ENCODE measurements at places on chromosomes 5 and 9.

DNA sequence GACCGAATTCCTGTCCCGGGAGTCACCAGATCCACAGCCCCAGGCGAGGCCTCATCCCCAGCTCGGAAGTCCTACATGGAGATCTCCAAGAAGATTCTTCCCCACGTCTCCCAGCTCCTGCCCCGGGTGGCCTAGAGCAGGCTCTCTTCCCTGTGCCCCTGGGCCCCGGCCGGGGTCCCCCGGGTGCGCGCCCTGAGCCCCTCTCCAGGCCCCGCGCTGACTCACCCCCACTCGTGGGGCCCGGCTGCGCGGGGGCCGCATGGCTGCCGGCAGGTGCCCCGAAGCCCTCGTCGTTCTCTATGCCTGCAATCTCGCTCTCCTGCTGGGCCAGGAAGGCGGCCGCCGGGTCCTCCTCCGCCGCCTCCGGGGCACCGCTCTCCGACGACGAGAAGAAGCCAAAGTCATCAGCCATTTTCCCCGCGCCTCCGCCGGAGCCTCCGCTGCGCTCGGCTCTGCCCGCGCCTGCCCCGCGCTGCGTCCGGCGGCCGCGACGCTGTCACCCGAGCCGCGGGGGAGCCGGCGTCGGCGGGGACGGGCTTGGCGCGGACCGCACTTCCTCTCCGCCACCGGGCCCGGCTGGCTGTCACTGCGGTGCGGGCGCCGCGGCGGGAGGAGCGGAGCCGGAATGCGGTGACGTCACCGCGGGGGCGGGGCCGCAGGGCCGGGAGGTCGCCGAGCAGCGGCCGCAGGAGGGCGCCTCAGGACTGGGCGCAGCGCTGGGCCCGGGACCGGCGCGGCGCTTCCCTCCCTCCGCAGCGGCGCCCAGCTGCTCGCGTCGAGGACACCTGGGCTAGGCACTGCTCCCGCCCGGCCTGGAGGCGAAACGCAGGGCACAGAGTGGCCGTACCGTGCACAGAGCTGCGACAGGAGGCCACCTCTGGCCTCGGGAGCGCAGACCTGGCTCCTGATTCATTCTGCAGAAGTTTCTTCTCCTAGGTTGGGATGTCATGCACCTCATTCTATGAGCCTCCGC, at the start of gene CLTB:
Gene CLTB (minus strand): TSS at position 588 of the 973 bp plus-strand sequence. CDS start 176 bp downstream, at position 412.
- peak; percentile 77 for DNase-seq

DNA sequence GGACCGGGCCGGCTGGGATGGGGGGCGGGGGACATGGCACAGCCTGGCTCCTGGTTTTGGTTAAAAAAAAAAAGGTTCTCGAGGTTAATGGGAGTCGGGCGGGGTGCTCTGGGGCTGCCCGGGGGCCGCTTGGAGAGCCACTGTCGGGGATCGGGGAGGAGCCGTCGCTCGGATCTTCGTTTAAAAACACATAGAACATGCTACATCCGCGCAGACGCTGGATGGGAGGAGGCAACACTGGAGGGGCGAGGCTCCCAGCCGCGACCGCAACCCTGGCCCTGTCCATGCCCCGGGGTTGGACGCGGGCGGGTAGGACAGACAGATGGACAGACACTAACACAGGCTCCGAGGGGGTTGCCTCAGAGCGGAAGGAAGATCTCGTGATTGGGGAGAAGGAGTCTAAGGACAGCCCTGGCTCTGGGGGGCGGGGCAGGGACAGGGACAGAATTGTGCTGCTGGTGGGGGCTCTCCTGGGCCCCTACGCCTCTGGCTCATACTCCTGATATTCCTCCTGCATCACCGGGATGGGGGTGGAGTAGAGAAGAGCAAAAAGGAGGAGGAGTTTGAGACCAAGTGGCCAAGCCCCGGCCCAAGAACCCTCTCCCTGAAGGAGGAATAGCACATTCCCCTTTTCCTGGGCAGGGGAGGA, 9.9 kb downstream of the SNCB start:
- DNase-seq, result peak; percentile 49

DNA sequence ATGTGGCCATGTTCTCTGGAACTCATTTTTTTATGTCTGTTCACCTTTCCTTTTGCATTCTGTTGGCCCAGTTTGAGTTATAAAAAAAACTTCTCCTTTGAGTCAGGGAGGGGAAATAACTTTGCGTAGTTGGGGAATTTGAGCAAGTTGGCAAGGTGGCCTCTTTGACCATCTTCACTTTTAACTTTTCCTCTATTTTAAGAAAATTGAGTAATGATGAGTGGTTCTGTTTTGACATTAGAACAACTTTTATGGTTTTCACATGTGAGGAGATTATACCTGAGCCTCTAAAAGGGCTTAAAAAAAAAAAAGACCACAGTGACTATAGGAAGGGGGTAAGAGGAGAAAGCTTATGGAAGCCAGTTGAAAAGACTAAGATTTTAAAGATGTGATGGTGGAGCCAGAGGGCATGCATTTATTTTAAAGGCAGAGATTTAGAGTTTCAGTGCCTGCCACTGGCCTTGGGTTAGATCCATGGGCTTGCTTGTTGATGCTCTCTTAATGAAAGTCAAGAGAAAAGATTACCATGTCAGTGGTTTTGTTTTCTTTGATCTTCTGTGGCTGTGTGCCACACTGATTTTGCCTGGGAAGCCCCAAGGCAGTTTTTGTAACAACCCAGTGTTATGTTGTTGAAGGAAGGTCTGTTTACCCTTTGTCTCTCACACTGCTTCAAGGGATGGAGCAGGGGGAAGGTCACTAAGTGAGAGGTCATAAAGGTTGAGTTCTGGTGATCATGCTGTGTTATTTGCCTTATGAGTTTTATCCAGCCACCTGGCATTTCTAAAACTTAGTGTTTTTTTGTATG, 219.7 kb upstream of the CD180 start:
- DNase-seq, result no peak

- DNase-seq, result no peak
These were observed 102.2 kb downstream of the ANGPTL2 start for GRCh38 chr9:127020036-127020801.

DNA sequence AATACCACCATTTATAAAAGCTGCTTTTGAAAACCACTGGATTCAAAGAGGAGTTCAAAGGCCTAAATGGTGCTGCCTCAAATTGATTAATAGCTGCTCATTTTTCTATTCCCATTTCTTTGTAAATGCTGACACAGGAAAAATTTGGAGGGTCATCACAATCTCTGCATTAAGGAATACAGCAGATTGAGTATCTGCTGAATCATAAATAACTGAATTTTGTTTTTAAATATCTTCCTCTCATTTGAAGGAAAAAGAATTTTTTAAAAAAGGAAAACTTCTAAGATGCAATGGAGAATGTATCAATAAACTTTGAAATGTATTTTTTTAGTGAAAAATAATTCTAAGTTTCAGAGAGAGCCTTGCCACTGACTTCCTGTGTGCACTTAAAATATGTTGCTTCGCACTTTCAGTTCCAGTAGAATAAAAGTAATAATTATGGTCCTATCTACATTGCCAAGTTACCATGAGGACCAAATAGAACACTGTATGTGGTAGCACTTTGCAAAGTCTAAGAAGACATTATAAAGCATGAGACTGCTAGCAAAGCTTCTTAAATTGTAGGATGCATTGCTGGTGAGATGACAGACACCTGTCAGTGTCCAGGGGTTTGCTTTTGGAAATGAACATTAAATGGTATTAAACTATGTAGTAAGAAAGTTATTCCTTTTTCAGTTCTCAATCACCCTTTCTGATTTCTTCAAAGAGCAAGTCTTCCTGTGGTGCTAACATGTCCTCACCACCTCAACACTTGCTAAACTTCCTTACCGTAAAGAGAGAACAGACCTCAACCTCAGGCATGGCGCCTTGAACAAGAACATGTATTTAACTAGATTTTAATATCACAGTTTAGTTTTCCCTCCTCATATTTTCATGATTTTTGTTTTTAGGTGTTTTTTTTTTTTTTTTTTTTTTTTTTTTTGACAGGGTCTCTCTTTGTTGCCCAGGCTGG, 555.1 kb downstream of the EBF1 start:
- no peak for DNase-seq

DNA sequence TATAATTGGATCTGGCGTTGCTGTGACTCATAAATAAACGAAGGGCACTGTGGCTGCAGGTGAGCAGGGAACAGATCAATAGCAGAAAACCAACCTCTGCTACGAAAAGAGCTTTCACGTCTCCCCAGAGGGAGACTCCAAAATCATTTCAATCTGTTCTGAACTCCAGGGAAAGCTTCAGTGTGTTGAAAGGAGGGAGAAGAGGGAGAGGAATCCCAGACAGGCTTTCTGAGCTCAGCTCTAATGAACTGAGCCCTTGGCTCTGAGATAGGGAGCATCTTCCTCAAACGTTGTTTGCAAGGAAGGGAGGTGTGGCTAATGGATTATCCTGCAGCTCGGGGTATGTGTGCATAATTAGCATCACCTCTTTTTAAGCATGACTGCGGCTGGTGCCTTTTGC, 288.0 kb upstream of the IRX4 start:
- DNase-seq, result no peak

DNA sequence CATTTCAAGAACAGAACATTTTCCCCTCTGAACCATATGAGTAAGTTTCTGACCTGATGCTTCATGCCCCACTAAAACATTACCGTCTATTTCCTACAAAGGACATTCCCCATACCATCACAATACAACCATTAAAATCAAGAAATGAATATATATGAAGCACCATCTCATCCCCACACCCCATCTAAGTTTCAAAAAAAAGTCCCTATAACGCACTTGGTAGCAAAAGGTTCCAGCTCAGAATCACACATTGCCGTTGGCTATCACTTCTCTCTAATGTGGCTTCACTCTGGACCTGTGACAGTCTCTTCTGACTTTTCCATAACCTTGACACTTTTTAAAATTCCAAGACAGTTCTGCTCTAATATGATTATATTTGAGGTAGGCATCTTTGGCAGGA, 5.9 kb downstream of the EMB start:
- no peak for DNase-seq

GRCh38 chr5:171316258-171317121, 7.4 kb downstream of the TLX3 start:
- DNase-seq, result no peak

DNA sequence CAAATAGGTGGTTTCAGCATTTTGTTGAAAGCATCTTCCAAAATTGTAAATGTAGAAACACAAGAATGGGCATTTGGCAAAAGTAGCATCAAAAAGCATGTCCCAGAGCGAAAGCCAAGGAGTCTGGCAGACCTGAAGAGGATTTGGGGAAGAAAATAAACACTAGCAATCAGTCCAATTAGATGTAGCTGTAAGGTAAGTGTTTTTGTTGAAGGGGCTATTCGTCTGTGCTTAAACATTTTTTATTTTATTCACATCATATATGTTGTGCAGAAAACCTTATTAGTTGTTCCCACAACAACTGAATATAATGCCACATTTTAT, 954.1 kb upstream of the COX7C start:
- no peak for DNase-seq

DNA sequence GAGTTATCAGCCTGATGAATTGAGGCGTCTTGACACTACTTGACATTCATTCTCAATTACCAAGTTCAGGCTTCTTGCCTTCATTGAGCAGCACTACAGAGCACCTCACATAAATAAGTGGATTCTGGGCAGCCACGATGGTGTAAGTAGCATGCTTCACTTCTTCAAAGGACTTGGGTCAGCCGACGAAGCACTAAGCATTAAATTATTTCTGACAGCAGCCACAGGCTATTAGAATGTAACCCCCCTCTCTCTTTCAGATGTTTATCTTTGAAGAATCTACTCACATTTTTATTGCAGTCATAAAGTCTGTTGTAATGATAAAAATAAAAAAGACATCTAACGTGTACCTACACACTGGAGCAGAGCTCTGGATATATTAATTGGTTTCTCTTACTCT, 45.9 kb upstream of the VPS13A start:
- DNase-seq, result no peak

GRCh38 chr5:135890296-135890695, 5.3 kb downstream of the IL9 start:
- DNase-seq, result no peak

- DNase-seq, result no peak
These were observed 19.5 kb downstream of the MAN2A1 start for GRCh38 chr5:109709225-109709624.

- DNase-seq, result peak; percentile 64
These were observed 171.3 kb downstream of the GDNF start for GRCh38 chr5:37668524-37669047.

DNA sequence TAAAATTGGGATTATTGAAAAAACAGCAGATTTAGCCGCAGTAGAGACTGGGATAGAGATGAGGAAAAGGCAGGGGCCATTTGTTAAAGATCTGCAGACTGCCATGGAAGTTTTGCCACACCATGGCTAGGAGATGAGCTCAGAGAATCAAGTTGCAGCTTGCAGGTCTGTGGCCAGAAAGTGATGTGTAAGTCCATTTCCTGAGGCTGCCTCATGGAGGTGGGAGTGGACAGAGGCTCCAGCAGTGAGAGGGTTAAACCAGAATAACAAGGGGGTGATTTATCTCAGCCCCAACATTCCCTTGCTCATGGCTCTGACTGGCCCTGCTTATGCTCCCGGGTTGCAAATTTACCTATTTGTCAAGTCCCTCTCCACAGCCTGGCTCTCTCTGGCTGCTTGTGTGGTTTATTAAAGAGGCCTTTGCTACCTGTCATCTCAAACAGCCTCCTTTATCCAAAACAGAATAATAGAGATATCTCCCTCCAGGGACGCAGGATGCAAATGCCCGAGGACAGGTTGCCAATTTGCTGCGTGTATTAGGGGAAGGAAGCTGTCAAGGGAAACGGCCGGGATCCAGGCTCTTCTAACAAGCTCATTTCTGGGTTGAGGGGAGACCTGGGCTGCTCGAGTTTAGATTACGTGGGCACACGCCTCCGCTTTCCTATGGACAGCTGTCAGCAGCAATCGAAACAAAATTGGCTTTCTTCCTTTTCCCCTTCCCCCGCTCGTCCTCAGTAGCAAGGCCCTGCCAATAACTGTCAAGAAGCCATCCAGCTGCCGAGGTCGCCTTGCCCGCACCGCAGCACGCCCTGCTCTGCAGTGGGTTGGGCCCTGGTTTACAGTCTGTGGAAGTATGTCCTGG, 72.8 kb upstream of the PITX1 start:
- DNase-seq, result no peak

DNA sequence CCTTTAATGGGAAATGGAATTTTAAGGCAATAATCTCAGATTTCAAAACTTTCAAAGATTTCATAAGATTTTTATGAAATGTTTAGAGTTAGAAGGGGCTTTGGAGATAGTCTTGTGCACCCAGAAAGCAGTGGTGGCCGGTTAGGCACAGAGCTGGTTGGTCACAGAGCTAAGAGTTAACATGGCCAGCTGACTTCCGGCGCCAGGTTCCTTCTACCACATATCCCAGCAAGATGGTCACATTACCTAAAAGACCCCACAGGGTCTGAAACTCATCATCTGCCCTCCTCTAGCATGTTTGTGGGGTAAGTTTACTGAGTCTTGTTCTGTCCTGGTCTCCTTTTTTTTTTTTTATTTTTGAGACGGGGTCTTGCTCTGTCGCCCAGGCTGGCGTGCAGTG, 19.3 kb downstream of the QRFP start:
- no peak for DNase-seq

GRCh38 chr5:57780961-57781325, 298.3 kb upstream of the ACTBL2 start:
- DNase-seq, result no peak

DNA sequence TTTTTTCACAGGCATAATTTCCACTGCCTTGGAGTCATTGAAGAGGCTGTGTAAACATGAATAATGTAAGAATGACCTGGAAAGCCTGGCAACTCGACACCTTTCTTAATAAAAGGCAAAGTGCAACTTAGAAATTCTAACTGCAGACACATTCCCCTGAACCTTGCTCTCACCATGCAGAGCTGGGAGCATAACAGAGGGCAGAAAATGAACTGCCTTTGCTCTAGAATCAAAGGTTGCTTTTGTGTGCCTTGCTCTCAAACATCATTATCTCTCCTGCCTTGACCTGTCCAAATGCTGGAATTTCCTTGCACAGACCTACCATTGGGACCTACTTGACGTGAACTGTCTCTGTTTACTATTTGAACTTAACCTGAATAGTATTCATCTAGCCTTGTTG, 462.0 kb upstream of the ZNF462 start:
- DNase-seq, result no peak
